H7 (cell line): ENCODE measurements at places on chromosomes 2 and 18. TPM values are rescaled to one million over a fixed set of nuclear protein-coding genes. Genes with fewer than 3 reads are reported as not detected.

DNA sequence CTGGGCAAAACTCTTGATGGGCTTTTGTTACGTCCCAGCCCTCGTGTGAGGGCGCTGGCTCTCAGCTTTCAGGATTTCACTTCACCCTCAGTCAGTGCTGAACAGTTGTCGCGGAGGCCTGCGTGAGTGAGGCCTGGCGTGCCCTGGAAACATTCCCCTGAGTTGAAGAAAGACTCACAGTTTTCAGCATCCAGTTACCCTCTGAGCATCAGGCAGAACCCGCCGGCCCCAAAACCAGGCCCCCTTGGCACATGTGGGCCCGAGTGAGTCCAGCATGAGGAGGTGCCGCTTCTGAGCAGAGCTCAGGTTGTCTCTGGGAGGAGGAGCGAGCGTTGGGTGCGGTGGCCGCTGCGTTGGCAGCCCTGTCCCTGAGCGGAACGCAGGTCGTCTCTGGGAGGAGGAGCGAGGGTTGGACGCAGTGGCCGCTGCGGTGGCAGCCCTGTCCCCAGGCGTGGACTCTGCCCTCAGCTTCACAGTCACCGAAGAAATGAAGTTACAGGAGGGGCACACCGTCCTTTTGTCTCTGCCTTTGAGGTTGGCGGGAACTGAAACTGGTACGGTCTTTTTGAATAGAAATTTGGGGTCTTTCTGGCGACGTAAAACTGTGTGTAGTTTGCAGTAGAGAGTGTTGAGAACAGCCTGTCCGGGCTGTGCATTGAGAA is at the start of gene NEU4:
Gene NEU4, plus strand, starts transcription at position 473 of the 662 bp plus-strand sequence. CDS start 5,292 bp downstream, outside the sequence.
- peak; percentile 71 for DNase-seq

DNA sequence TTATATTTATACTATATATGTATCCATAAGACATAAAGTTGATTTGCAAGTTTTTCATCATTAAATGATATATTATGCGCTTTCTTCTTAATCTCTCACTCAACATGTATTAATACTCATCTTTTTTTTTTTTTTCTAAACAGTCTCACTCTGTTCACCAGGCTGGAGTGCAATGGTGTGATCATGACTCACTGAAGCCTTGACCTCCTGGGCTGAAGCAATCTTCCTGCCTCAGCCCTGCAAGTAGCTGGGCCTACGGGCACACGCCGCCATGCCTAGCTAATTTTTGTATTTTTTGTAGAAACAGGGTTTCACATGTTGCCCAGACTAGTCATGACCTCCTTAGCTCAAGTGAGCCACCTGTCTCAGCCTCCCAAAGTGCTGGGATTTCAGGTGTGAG is 51.4 kb upstream of the MAP4K3 start:
- DNase-seq, result no peak

- DNase-seq, result no peak
These were observed 180.5 kb upstream of the DTNA start for GRCh38 chr18:34529358-34530335.

- no peak for DNase-seq
These were observed 13.3 kb downstream of the ANKRD44 start for GRCh38 chr2:197297266-197297665.

- DNase-seq, result no peak
These were observed 25.7 kb upstream of the RIT2 start for GRCh38 chr18:43141208-43141607.

GRCh38 chr2:71680925-71681324 is 227.6 kb downstream of the DYSF start:
- no peak for DNase-seq

DNA sequence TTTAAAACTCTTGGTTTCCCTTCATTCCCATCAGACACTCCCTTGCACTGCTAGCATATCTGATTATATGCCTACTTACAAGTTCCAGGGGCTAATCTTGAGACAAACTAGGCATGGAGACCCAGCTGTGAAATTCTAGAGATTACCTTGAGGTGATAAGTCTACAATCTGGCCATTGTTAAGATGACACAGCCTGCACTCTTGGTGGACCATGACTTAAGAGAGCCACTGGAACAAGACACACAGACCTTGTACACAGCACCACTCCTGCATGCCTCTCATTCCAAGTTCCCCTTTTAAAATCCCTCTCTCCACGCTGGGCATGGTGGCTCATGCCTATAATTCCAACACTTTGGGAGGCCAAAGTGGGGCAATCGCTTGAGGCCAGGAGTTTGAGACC is 387.2 kb upstream of the DCC start:
- DNase-seq, result no peak

DNA sequence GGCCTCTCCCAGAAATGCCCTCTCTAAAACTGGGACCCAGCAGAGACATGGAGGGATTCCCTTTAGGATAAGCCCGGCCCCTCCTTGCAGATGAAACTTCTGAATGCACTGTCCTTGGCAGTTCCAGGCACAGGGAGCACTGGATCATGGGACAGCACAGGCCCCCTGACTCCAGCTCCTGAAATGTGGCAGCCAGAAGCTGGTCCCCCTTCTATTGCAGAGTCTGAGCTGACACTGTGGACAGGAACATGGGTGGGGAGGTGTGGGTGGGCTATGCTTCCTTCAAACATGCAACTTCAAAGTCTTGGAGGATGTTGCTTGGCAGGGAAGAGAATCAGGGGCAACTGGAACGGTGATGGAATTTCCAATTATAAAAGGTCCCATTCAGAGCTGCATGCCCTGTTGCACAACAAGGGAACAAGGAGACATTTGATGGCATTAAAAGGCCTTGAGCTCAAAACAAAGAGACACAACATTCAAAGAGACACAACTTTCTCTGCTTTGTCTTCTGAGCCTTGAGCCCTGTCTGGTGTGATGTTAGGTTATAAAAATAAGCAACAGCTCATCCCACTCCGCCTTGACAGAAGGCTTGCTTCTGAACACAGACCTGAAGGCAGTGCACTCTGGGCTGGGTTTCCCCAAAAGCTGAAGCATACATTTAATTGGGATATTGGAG is 239.0 kb downstream of the OSR1 start:
- DNase-seq, result no peak

- no peak for DNase-seq
These were observed 172.5 kb downstream of the NCK2 start for GRCh38 chr2:105917226-105917625.

- no peak for DNase-seq
These were observed 61.7 kb upstream of the MYL1 start for GRCh38 chr2:210376694-210377093.

GRCh38 chr2:192060161-192060560 is 134.6 kb downstream of the TMEFF2 start:
- no peak for DNase-seq

GRCh38 chr2:213098612-213099011 is 52.8 kb downstream of the IKZF2 start:
- no peak for DNase-seq

DNA sequence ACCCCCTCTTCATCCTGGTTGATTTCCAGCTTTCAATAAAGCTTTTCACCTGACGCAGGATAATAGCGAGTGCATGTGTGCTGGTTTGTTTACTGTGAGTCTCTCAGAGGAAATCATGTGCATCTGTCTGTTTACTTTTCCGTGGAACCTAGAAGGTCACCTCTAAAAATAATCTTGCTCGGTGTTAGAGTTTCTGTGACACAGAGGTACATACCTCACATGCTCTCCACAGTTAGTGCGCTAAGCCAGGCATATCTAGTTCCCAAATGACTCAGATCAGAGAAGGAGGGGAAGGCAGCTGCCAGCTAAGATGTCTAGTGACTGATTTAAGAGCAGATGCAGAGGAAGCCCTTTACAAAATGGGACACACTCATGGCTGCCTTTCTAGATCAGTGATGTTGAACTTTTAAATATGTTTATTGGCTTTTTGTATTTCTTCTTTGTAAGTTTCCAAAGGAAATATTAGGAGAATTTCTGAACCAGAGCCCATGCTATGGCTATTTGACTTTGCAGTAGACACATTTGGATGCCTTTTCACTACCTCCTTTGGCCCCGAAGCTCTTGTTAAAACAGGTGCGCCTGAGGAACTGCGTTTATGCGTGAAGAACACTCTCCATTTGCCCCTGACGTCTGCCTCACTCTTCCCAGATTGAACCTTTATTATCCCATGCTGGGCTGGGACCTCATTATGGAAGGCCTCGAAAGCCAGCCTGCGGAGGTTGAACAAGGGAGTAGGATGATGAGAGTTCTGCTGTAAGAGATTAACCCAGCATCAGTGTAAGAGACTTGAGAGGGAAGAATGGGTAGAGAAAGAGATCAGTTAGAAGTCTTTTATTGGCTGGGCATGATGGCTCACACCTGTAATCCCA is 145.6 kb downstream of the FAM161A start:
- no peak for DNase-seq

DNA sequence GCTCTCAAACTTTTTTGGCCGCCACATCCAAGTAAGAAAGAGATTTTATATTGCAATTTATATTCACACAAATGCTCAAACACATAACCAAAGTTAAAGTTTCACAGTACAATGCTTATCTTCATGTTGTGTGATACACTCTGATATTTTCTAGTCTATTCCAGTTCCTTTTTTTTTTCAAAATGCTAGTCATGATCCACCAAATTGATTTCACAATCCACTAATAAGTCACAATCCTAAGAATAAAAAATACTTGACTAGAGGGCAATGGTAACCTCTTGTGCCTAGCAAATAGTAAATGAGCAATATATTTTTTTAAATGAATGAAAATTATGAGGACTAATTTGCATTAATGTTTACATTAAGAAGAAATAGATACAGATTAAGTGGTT is 5.8 kb upstream of the PTPN4 start:
- DNase-seq, result no peak

DNA sequence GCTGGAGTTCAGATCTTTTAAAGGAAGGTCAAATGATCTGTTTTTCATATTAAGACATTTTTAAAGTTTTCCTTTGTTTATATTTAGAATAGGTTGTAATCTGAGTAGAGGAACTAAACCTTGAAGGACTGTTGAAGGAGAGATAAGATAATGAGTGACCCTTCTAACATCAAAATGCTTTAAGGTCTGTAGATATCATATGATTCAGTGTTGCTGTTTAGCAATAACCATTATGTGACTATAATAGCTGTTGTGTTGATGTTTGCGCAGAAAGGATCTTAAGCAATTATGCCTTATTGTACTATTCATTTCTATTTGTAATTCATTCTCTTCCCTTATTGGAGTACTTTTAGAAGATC is 60.0 kb downstream of the SLC16A14 start:
- no peak for DNase-seq

DNA sequence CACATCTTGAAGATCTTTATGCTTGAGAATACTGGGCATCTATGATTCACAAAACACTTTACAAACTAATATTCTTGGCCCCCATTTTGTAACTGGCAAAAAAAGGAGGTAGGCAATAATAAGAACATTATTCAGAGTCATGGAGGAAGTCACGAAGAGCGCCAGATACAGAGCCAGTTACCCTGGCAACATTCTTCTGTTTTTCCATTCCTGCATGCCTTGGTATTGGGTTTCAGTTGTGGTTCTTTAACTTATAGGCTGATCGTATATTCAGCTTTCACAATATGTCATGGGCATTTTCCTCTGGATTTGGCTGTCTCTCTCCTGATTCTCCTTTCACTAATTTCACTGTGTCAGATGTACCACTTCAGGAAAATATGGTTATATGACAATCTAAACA is 234.7 kb downstream of the HRH4 start:
- DNase-seq, result no peak

DNA sequence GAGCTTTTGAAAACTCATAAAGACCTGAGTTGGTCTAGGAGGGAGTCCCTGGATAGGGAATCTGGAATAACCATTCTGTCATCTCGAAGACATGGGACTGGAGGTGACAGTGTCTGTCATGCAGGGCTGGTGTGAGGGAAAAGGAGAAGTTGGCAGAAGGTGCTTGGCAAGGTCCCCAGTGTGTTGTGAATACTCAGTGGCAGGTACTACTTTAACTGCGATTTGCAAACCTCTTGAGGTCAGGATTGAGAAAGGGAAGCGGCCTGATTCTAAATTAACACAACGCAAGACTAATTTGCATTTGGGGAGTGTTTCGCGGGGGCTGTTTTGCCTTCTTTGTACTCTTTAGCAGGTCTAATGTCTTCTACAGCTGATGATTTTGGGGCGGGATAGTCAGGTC is 77.0 kb upstream of the TMEM200C start:
- no peak for DNase-seq

DNA sequence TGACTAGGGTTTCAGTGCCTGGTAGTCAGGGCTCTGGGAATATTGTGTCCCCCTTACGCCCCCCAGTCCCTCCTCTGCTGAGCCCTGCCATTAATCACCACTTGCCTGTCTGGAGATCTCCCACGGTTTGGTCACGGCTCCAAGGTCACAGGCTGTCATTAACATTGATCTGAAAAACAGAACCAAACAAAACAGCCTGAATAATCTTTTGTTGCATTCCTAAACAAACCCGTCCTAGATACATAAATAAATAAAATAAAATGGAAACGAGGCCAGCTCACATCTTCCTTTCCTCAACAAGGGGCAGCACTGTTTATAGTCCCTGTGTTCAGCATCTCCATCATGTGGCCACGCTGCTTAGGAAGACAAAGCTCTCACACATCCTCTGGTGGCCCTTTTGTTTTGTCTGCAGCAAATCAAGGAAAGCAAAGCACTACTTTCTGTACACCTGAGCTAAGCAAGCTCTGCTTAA is 282.8 kb downstream of the AGPS start:
- DNase-seq, result no peak

- DNase-seq, result no peak
These were observed 797.6 kb upstream of the CDH2 start for GRCh38 chr18:28974504-28974903.

GRCh38 chr2:175036582-175037018 is 31.4 kb upstream of the CHN1 start:
- peak; percentile 18 for DNase-seq

- peak; percentile 39 for DNase-seq
These were observed 48.9 kb downstream of the MEP1B start for GRCh38 chr18:32238635-32239268.

GRCh38 chr2:13089971-13090370 is 373.2 kb downstream of the TRIB2 start:
- no peak for DNase-seq

The TMEM185B gene
- 6.7 and 9.9 TPM in 2 replicates for total RNA-seq

The SPP2 gene
- not detected in 2 replicates for total RNA-seq

The EGR4 gene
- 0.04 TPM in 1 of 2 replicates, not detected in the other for total RNA-seq

The GNAL gene
- total RNA-seq, result 24.5 and 38.9 TPM in 2 replicates

The ADGRF3 gene
- 1.2 TPM in 1 of 2 replicates, not detected in the other for total RNA-seq

The VWC2L gene
- 0.33 TPM in 1 of 2 replicates, not detected in the other for total RNA-seq

The ZNF397 gene
- total RNA-seq, result 17.5 and 30.0 TPM in 2 replicates

The CD207 gene
- total RNA-seq, result not detected in 2 replicates

The HYCC2 gene
- total RNA-seq, result 5.7 and 6.8 TPM in 2 replicates

The SKA1 gene
- total RNA-seq, result 29.2 and 33.9 TPM in 2 replicates

The SERPINB5 gene
- total RNA-seq, result 0.07 and 0.28 TPM in 2 replicates

The EEF1B2 gene
- 503 and 686 TPM in 2 replicates for total RNA-seq
